RPMI7951 (cell line): ENCODE measurements at places on chromosomes 6 and 20.

DNA sequence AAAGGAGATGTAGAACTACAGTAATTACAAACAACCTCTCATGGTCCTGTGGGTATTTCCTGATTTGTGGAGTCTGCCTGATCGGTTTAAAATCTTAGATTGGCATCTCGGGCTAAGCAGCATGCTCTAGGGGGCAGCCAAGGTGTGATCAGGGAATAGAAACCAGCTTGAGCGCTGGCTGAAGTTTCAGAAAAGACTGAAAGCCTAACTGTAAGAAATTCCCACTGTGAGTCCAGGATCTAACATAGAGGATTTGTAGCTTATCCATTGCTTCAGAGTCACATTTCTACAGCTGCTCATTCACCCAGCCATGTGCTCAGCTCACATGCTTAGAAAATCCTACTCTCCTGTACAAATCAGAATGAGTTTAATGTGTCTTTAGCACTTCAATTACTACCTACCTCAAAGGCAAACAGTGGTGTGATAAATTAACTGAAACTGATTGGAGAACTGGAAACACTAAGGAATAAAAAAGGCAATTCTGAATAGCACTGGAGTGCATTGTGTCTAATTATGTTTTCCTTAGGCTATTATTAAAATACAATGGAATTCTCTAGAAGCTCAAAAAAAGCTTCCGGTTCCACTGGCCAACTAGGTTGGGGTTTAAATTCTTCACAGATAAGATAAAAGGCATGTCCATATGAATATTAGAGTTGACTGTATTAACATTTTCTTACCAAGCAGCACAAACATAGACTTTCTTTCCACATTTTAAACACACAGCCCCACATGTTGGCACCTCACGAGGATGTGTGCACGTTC is 73.8 kb upstream of the MPC1 start:
- DNase-seq: peak; percentile 3

- peak; percentile 32 for DNase-seq
Observed at GRCh38 chr6:44255105-44255808, 2.1 kb downstream of the SLC35B2 start.

DNA sequence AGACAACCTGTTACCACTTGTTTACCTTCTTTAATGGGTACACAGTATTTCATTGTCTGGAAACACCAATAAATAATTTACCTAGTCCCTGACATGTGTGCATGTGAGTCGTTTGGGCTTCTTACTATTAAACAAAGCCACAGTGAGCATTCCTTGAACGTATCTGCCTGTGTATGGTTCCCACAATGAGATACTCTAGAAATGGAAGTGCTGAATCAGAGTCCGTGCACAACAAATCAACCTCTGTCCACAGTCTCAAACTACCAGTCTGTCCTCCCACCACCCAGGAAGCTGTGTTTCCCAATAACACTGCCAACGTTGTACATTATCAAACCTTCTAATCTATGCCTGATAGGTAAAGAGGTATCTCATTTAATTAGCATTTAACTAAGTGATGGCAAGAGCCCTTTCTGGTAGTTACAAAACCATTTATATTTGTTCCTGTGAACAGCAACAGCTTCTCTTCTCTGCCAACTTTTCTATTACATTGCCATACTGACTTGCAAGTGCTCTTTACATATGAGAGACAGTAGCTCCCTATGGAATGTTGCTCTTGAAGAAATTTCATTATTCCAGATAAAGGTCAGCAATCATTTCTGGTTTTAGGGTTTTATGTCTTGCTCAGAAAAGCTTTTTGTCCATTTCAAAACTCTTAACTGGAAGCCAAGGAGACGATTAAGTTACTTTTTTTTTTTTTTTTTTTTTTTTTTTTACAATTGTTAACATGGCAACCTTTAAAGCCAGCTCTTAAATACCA is 14.7 kb downstream of the JAG1 start:
- no peak for DNase-seq

- DNase-seq: peak; percentile 97
Observed at GRCh38 chr6:154410619-154411072, 54.0 kb upstream of the IPCEF1 start.

DNA sequence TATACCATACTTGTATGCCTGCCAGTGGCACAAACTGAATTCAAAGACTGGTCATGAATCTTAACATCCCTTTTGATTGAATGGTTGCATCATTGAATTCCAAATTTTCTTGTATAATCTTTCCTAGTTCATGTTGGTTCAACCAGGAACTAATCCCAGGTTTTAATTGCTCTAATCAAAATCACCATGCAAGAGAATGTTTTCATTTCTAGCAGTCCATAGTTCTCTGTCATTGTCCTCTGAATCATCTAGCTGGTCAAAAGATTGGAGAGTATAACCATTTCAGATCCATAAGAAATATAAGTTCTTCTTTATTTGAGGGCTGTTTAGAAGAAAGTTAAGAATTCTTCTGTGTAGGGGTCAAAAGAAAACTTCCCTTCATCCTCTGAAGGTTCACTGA is 57.2 kb downstream of the ZNF292 start:
- DNase-seq: no peak

DNA sequence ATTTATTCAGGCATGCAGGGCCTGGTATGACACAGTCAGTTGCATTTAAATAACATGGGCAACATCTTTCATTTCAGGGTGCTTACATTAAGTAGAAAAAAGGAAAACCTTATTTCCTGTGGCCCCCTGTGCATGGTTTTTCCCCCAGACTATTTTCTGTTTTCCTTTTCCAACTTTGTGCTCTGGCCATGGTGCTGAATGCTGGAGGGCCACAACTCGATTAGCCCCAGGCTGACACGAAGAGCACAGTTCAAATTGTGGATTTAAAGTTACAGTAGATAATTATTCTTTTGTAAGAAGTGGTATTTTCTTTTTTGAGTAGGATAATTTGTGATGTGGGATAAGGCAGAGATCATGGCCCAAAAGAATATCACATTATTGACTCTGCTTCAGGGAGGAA is 332.0 kb downstream of the HAO1 start:
- no peak for DNase-seq

DNA sequence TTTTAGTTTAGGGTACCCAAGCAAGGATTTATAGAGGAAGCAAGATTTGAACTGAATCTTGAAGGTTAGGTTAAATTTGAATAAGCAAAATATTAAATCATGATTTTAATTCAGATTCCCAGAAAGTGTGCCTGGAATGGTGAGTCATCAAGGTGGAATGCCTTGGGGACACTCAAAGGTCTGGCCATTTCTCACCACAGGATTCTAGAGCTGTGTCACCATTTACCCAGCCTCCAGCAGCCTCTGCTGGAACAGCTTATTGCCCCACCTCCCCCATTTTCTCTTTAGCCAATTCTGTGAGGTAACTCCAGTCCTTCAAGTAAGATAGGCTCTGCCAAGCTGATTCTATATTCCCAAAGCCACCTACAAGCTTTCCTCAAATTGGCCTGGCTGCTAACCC is 181.4 kb downstream of the SIM1 start:
- peak; percentile 80 for DNase-seq

DNA sequence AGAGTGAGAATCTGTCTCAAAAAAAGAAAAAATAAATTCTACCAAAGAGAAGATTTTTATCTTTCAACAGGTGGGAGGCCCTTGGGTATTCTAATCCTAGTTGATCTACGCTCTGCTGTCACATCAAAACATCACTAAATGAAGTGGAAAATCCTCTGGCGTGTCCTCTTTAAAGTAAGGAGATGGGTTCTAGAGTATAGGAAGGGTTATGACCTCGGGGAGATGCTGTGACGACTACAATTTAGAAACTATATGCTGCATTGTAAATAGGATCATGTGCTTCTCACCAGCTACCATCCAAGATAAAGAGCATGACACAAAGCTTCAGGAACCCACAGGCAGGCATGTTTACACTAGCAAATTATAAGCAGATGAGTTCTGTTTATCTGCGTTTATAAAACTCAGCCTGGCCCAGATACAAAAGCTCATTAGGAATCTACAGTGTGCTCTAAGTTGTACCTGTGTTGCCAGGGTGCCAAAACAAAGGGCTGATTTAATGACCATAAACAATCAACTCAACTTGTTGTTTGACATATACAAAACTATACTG is 197.1 kb upstream of the PLN start:
- peak; percentile 42 for DNase-seq

DNA sequence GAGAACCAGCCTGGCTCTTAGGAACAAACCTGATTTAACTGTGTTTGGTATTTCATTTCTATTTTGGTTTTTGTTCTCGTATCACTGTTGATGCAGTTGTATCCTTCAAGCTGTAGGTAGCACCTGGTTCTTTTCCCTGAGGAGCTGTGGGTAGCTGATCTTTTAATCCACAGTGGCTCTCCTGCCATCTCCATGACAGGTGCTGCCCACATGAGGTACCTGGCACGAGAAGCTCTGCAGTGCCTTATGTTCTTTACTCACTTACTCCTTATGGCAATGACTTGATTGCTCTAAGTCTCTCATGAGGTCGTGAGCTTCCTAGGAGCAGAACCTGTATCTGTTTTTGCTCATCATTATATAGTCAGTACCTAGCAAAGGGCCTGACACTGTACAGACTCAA is 74.3 kb upstream of the EMILIN3 start:
- DNase-seq: no peak

- DNase-seq: no peak
Observed at GRCh38 chr6:1238040-1238439, 73.9 kb upstream of the FOXQ1 start.

- DNase-seq: no peak
Observed at GRCh38 chr20:30602424-30602823, 655.0 kb upstream of the DEFB115 start.

- DNase-seq: no peak
Observed at GRCh38 chr6:2078888-2079287, 166.5 kb downstream of the GMDS start.

GRCh38 chr6:119470893-119471542 is 121.5 kb upstream of the MAN1A1 start:
- no peak for DNase-seq

DNA sequence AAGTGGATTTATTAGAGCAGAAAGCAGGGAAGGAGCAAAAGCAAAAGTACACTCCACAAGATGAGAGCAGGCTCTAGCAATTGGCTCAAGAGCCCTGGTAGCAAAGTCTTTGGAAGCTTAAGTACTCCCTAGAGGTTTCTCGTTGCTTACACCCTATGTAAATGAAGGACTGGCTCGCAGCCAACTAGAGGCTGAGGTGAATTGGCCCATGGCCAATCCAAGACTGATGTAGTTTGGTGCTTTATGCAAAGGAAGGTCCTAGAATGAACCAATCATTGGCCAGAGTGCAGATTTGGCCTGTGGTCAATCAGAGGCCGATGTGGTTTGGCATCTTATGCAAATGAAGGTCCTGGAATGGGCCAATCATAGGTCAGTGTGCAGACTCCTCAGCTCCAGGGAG is 191.3 kb upstream of the ARID1B start:
- DNase-seq: peak; percentile 9

- no peak for DNase-seq
Observed at GRCh38 chr6:14149739-14150130, 32.2 kb downstream of the CD83 start.

GRCh38 chr20:52242237-52243230 is 51.0 kb upstream of the ZFP64 start:
- peak; percentile 26 for DNase-seq

DNA sequence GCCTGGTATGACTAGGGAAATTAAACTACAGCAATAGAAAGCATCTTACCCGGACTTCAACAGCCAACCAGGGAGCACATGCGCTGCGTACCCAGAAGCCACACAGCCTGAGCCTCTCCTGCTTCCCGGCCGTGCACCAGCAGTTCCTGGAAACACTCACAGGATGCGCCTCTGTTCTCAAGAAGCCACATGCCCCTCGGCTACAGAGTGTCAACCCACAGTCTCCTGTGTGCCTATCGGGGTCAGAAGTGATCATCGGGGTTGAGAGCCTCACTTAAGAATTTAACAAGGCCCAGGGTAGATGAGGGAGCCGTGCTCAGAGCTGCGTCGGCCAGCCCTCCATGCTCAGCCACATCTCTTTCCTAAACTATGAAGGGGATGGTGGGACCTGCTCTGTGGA is 147.2 kb upstream of the GGTLC1 start:
- DNase-seq: no peak
